MM.1S (cell line): ENCODE measurements at places on chromosomes 16 and 17.

DNA sequence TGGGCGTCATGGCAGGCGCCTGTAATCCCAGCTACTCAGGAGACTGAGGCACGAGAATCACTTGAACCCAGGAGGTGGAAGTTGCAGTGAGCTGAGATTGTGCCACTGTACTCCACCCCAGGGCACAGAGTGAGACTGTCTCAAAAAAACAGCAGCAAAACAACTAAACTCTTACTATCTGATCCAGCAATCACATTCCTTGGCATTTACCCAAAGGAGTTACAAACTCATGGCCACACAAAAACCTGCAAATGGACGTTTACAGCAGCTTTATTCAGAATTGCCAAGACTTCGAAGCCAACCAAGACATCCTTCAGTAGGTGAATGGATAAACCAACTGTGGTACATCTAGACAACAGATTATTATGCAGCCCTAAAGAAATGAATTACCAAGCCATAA, 4.0 kb downstream of the SIAH1 start:
- no peak for DNase-seq

DNA sequence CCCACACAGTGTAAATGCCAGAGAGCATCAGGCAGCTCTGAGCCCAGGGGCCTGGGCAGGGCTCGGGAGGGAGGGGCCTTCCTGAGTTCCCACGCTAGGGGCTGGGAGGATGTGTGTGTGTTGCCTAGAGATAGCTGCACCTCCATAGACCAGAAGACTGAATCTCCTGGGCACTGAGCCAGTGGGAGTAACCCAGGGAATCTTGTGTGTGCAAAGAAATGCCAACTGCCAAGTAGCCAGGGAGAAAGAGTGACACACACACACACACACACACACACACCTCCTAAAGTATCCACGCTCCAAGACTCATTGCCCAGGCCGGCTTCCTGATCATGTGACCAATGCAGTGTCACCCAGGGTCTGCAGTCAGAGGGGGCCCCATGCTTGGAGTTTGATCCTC, 166.2 kb upstream of the RPL38 start:
- no peak for DNase-seq

- DNase-seq = peak; percentile 80
These were observed 1.3 kb upstream of the CUEDC1 start for GRCh38 chr17:57956291-57957119.

DNA sequence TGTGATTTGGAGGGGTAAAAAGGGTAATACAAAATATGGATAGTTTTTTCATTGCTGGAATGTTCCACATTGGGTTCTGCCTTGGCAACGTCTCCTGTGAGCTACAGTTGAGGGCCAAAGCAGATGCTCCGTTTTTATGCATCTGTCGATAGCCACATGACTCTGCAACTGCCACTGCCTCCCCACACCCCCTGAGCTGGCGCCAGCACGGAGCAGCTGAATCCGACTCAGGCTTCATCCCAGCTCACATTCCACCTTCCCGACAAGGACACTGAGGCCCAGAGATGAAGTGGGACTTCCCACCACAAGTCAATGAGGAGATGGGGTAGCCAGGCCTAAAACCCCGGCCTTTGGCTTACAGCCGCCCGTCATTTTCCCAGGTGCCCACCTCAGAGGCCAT, 334.1 kb downstream of the CDH13 start:
- DNase-seq = no peak

GRCh38 chr17:55462711-55463110, 41.1 kb upstream of the MMD start:
- DNase-seq = no peak

- DNase-seq = no peak
These were observed 225.3 kb downstream of the WWOX start for GRCh38 chr16:78324649-78325285.

GRCh38 chr16:74079232-74079586, 217.4 kb upstream of the PSMD7 start:
- DNase-seq = no peak

GRCh38 chr17:76946772-76947135, 78.5 kb downstream of the MGAT5B start:
- no peak for DNase-seq

DNA sequence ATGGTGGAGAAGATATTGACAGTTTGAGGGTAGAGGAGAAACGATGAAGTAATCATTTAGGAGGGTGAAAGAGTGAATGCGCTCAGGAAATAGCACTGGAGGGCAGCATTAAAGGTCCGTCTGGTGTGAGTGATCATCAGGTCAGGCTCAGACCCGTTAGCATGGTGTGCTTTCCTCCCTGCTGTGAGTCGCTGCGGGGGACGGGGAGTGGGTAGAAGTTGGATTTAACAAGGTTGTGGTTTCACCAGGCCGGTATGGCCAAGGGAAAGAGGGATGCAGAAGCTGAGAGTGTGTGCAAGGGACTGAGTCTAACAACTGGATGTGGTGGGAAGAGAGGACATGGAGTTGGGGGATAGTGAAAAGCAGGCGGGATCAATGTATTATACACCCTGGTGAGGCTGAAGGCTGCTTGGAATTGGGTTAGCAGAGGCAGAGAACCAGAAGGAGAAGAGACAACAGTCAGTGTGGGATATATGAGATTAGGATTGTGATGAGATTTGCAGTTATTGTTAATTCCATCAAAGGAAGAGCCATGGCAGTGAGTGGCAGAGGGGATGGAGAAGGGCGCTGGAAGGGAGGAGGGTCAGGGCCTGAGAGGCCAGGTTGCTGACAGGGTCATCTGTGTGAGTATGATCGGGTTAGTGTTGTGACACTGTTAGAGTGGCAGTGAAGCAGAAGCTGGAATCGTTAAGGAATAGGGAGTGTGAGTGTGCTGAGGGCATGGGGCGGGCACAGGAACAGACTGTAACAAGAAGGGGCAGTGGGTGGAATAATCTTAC, 59.0 kb upstream of the TBX2 start:
- no peak for DNase-seq

GRCh38 chr16:78889346-78889745, 711.2 kb downstream of the MAF start:
- no peak for DNase-seq

DNA sequence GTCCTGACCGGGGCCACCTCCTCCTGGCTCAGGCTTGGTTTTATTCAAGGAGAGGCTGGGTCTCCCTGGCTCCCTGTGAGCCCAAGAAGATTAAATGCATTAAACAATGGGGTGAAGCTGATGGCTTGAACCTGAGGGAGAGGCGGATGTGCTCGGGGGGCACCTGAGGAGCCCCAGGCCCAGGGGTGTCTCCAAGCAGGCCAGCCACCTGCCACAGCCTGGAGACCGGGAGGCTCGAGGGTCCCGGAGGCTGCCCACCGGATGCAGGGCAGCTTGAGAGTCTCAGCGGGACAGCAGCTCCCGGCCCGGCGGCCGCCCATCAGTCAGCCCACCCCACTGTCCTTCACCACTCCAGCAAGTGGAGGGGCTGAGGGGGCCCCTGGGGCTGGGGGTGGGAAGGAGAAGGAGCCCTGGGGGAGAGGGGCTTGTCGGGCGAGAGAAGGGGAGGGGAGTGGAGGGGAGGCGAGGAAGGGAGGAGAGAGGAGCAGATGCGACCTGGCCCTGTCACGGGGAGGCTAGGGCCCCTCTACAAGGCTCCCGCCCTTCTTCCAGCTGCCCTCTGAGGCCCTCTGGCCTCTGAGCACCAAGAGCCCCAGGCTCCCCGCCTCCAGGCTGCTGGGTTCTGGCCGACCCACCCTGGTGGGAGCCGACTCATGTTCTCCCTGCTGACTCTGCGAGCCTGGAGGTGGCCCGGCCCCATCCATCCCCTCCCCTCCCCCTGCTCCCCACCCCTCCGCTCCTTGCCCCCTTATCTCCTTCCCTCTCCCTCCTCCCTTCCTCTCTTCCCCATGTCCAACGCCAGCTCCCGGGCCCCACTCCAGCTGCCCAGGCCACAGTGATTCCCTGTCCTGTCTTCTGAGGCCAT, 13.2 kb downstream of the CD7 start:
- DNase-seq = no peak

DNA sequence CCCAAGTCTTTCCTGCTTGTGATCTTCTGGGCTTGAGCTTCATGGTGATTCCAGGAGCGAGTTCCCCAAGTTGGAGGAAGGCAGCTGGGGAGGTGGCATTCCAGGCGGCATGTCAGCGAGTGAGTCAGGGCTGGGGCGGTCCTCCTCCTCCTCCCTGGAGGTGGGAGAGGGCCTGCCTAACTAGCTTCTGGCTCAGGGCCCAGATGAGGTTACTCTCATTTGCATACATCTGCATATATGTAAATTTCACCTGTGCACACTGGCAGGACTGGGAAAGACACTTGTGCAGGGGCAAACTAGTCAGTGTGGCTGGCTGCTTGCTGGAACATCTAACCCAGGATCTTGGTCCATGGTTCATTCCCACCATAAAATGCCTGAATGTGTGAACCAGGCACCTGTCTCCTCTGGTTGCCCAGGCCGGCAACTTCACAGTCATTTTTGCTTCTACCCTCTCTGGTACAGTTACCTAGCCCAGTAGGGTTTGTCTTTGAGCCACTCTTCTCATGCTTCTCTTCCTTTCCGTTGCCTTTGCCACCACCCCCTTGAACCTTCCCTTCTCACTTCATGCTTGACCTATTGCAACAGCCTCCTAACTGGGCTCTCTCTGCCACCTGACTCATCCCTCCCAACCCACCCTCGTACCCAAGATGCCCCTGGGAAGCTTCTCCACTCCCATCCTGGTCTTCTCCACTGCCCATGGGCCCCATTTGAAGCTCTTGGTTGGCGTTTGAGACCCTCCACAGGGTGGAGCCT, 9.6 kb upstream of the DLX4 start:
- DNase-seq = no peak

DNA sequence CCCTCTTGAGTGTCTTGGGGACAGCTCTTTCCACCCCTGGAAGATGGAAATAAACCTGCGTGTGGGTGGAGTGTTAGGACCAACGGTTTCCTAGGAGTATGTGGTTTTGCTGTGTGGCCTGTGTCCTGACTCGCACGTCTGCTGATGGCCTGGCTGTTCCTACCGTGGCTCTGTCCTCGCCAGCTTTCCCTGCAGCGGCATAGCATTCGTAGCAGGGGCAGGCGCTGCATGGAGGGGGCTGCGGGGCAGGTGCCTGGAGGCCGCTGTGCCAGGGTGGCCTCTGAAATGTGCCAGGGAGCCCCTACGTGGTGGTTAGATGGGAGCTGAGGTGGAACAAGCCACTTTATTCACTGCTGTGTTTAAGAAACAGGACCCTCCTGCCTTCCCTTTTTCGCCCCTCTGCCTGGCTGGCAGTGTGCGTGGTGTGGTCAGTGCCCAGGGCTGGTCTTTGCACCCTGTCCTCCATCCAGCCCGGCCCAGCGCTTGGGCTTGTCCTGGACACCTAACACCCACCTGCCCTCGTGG, 10.6 kb downstream of the SLC16A3 start:
- no peak for DNase-seq

DNA sequence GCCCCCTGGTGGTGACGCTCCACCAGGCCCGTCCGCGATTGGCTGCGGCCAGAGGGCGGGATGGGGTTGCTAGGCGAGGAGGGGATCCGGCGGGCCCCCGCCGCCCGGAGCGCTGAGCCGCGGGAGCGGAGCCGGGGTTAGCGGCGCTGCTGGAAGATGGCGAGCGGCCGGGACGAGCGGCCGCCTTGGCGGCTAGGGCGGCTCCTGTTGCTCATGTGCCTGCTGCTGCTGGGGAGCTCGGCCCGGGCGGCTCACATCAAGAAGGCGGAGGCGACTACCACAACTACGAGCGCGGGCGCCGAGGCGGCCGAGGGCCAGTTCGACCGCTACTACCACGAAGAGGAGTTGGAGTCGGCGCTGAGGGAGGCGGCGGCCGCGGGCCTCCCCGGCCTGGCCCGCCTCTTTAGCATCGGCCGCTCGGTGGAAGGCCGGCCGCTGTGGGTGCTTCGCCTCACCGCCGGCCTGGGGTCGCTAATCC, at the start of gene CPD:
CPD (plus strand) TSS at position 103 of the 478 bp plus-strand sequence; CDS start at position 157, 54 bp downstream.
- peak; percentile 95 for DNase-seq

DNA sequence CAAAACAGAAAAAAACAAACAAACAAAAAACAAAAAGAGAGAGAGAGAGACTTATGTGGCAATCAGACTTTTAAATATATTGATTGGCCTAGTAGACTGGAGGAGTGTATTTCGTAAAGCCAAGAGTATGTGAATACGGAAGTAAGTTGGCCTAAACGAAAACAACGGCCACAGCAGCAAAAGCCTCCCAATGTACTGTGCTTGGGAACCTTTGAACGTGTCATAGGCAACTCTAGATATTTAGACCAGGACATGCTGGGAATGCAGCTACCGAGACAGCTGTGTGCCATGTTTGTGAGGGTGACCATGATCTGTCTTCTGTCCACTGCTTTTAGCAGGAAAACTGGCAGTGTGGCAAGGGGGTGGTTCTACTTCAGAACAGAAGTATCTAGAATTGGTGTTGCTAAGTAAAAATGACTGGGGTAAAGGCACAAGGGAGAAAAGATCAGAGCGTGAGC, 7.4 kb downstream of the MAF start:
- no peak for DNase-seq

- DNase-seq = no peak
These were observed 46.1 kb downstream of the ZNRF1 start for GRCh38 chr16:75044800-75045361.

DNA sequence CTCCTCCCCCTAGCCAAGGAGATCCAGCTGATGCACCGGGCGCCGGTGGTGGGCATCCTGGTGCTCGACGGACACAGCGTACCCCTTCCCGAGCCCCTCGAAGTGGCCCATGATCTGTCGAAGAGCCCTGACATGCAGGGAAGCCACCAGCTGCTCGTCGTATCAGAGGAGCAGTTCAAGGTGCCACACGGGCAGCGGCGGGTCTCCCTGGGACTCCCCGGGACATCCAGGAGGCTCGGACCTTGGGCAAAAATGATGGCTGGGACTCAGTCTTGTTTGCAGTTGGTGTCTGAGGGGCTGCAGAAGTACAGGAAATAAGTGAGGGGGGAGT, 15.8 kb upstream of the MYO15B start:
- DNase-seq = no peak

- no peak for DNase-seq
These were observed 29.2 kb downstream of the CCDC40 start for GRCh38 chr17:80065478-80066170.

DNA sequence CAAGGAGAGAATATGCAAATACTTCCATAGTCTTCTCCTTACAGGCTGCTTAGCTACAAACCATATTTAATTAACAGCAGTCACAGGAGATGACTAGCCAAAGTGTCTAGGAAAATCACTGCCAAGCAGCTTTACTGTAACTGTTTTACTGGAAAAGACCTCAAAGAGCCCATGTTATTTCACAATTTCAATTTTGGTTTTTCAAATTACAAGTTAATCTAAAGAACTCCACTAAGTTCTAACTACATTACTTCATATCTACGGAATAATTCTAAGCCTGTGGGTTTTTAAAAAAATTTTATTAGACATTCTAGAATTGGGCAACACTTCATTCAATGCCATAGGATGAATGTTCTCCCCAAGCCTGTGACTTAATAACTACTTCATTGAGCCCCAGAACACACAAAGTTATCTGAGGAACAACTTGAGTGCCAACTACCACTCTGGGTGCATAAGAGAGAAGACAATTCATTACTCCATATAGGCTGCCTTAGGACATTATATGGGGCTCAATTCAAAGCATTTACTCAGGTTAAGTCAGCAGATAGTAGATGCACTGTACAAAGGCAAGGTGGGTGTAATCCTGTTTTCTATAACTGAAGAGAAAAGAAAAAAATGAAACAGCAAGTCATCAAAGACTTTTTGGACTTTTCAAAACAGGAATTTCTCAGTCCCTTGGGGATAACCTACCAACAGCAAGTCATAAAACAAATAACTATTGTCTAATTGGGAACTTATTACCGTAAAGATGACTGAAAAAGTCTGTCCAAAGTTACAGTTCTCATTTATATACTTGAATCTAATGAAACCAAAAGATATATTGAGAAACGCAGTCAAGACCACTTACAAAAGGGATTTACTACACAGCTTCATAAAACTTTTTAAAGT, 33.0 kb downstream of the STAT3 start:
- no peak for DNase-seq
